Fibroblast of villous mesenchyme (primary cell): ENCODE measurements at places on chromosomes 1 and 21. TPM values are rescaled to one million over a fixed set of nuclear protein-coding genes. Genes with fewer than 3 reads are reported as not detected.

DNA sequence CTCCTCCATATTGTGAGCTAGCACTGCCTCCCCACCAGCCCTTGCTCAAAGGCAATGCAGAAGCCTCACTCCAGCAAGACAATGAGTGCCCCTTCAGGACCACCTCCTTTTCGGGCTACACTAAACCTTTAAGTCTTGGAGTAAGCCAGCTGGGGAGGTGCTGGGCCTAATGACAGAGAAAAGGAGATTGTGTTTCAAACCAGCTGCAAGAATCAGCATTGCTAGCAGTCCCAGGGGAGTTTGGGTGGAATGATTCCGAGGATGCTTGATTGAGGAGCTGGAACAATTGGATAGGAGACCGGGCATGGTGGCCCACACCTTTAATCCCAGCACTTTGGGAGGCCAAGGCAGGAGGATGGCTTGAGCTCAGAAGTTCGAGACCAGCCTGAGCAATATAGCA lies 54.1 kb upstream of the GPR37L1 start:
- DNase-seq: no peak

DNA sequence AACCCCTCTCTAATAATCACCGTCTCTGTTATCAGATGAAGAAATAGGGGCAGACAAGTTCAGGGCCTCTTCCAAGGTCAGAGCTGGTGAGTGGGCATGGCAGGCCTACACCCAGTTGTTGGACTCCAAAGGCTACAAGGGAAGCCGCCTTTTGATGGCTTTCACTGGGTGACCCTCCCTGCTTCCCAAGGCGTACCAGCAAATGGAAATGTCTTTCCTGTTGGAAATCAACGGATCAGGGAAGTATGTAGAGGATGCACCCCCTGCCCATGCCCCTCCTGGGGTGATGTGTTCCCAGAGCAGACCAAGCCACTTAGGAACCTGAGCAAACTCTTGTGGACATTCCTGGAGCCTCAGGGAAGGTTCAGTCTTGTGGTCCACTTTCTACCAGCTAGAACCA lies 47.4 kb downstream of the LGR6 start:
- no peak for DNase-seq

GRCh38 chr1:29478151-29478791 lies 241.9 kb downstream of the PTPRU start:
- DNase-seq: no peak

- DNase-seq: no peak
These were observed 15.7 kb downstream of the BLACAT1 start for GRCh38 chr1:205440121-205440475.

DNA sequence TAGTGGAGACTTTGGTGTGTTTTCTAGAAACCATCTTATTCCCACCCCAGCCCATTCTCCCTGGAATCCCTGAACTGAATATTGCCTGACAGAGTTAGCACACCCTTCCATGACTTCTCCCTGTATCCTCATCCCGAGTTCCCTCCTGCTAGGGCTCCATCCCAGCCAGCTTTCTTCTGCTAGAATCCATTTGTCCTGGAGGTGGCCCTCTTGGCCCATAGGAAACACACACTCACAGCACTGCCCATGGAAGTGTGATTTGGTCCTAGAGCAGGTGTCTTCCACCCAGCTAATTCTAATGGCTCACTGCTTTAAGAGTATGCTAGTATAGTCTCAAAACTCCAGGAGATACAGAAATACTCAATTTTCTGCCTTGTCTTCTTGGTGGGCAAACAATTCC lies 4.1 kb downstream of the KRTAP15-1 start:
- no peak for DNase-seq

DNA sequence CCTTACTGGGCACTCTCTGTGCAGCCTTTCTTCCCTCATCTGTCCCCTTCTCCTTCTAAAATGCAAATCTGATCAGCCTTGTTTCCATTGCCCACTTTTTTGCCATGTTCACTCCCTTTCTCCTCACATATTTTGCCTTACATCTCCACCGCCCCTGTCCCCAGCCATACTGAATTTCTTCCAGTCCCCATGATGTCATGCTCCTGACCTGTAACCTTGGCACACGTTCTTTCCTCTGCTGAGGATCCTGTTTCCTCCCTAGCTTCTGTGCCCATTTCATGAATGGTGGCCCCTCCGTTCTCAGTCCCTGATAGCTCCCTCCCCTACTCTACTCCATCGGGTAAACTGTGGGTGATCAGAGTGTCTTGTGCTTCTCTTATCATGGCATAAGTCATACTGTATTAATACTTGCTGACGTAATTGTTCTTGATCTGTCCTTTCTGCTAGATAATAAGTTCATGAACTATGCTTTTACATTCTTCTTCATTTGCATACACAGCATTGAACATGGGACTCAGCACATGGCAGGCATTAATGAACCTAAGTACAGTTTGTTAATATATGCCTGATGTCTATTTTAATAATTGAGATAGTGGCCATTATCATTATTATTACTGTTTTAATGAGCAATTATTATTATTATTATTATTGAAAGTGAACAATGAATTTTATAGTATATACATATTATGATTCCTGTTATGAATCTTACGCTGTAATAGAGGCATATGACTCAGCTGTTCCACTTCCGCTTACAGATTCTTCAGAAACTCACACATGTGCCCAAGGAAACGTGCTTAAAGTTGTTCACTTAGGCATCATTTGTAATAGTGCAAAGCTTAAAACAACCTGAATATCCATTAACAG lies 28.5 kb downstream of the MAP3K21 start:
- no peak for DNase-seq

- DNase-seq: no peak
These were observed 42.1 kb downstream of the DMRTB1 start for GRCh38 chr1:53501065-53502005.

DNA sequence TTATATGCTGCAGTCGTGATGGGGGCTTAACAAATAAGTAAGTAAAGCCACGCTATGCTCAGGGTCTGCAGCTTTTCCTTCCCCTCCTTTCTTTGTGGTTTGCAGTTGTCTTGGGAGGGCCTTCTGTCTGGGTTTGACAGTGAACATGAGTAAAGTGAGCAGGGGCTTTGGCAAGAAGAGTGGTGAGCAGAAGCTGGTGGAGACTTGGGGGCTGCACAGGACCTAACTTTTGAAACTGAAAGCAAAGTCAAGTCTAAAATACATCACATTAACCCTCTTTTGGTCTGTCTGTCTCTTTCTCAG lies 368.6 kb upstream of the VAMP3 start:
- DNase-seq: no peak

GRCh38 chr1:31373897-31374486 lies 1.1 kb upstream of the FABP3 start:
- DNase-seq: no peak

- peak; percentile 23 for DNase-seq
These were observed 2.2 kb downstream of the PAQR6 start for GRCh38 chr1:156245451-156246232.

GRCh38 chr1:198498103-198498385 lies 42.4 kb downstream of the ATP6V1G3 start:
- no peak for DNase-seq

DNA sequence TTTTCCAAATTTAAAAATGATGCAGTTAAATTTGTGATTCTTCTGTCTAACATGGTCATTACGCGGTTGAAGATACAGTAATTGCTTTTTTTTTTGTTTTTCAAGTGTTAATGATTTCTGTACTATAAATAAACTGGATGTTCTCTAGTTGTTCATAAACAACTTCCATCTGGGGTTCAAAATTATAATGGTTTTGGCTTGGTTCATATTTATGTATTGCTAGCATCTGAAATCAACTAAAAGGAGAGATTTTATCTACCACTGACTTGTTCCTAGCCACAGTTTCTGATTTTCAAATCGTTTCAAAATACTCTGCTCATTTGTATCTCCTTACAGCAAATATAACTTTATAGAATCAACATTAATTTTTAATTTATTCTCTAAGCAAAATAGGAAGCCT lies 35.2 kb upstream of the PLPPR4 start:
- peak; percentile 28 for DNase-seq

DNA sequence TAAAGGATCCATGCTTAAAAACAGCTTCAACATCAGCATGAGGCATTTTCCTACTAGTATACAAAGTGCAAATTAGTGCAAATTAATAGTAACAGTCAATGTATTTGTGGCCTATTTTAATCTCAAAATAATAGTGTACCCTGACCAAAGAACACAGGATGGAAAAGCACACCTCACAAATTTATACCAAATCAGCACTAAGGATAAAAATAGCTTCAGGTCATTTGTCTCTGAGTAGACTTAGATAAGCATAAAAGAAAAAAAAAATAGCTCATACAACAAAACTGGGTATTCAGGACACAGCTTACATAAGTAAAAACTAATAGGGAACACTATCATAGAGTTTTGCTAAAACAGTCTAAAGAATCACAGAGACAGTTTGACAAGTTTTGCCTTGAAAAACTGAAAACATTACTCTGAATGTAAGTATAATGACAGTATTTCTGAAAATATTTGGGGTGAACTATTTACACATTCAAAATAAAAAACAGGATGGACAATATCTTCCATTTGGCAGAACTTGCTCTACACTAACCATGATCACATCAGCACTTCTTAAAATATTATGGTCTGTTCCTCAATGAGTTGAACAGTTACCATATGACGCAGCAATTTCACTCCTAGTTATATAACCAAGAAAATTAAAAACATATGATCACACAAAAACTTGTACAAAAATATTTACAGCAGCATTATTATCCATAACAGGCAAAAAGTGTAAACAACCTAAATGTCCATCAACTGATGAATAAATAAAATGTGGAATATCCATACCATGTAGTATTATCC lies 46.3 kb downstream of the RNF115 start:
- DNase-seq: peak; percentile 35

- DNase-seq: no peak
These were observed 49.8 kb downstream of the KIRREL1 start for GRCh38 chr1:158043232-158043631.

- peak; percentile 48 for DNase-seq
These were observed 24.4 kb upstream of the CEP350 start for GRCh38 chr1:179929955-179930798.

GRCh38 chr1:77283701-77284425 lies 2.0 kb downstream of the AK5 start:
- peak; percentile 22 for DNase-seq

GRCh38 chr1:192474080-192474683 lies 101.4 kb upstream of the RGS1 start:
- DNase-seq: peak; percentile 35

DNA sequence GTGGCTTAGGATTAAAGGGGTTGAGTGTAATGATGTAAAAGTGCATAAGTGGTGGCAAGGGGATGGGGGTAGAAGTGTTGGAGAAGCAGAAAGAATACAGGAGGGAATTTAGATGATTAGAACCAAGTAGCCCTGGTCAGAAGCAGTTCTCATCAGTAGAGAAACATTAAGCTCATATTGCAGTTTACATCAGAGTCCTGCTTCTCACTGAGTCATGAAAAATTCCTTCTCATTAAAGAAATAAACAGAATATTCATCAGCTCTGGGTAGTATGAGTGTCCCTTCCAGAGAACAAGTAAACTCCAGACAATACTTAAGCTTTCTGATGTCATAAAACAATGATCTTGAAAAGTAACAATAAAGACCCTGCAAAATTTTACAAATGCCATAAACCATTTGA lies 36.5 kb downstream of the LRRIQ3 start:
- DNase-seq: peak; percentile 0

GRCh38 chr21:44357064-44357837 lies 3.8 kb downstream of the TRPM2 start:
- DNase-seq: no peak

Gene USH2A
- under 0.01 TPM in 2 replicates for total RNA-seq

Gene SPRR4
- total RNA-seq: not detected in 2 replicates

Gene NTRK1
- total RNA-seq: not detected in 2 replicates

Gene PEX14
- 17.3 and 18.7 TPM in 2 replicates for total RNA-seq

Gene ECE1
- total RNA-seq: 127 and 141 TPM in 2 replicates

Gene HSF2BP
- total RNA-seq: 2.6 and 3.9 TPM in 2 replicates

Gene SLC44A5
- total RNA-seq: under 0.01 TPM in 2 replicates

Gene NTMT2
- not detected in 2 replicates for total RNA-seq

Gene C4BPB
- 0.32 TPM in 1 of 2 replicates, not detected in the other for total RNA-seq

Gene KCNH1
- total RNA-seq: 11.2 and 14.2 TPM in 2 replicates

Gene DNAJC8
- 68.0 and 81.6 TPM in 2 replicates for total RNA-seq
